GM13976 (cell line): ENCODE measurements at places on chromosomes 7 and 10.
A peak's percentile ranks its signal among the peaks of the same experiment; 100 is the strongest.

DNA sequence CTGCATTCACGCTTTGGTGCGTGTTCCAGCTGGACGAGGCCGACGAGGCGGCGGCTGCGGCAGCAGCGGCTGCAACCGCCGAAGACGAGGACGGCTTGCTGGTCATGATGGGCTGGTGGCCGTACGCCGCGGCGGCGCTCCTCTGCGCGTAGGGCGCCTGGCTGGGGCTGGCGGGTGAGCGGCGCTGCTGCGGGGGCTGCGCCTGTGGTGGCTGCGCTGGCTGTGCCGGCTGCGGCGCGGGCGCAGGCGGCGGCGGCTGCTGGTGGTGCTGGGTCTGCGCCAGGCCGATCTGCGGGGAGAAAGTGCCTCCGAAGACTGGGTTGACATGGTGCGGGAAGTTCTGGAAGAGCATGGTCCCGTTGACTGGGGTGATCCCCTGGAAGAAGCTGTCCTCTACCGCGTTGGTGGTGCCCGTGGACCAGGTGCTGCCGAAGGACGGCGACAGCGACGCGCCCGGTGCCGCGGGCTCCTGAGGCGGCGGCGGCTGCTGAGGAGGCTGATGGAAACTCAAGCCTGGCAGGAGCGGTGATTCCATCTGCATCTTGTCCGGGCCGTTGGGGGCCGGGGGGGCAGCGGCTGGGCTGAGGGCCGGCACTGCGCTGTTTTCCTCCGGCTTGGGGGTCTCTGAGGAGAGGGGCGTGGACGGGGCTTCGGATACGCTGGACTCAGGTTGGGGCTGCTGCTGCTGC lies 51.1 kb downstream of the CPEB3 start:
- peak; percentile 63 for DNase-seq

GRCh38 chr10:129655679-129656031 lies 188.6 kb downstream of the MGMT start:
- no peak for DNase-seq

- DNase-seq = no peak
These were observed 228.1 kb upstream of the NFE2L3 start for GRCh38 chr7:25923741-25924460.

DNA sequence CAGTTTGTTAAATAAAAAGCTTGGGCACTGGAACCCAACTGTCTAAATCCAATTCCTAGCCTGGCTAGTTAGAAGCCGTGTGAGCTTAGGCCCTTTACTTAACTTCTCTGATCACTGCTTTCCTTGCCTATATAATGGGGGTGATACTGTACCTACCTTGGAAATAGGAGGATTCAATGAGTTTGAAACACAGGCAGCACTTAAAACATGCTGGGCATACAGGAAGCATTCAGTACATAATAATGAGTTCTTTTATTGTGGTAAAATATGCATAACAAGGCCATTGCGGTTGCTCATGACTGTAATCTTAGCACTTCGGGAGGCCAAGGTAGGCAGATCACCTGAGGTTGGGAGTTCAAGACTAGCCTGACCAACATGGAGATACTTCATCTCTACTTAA lies 47.4 kb upstream of the SEPHS1 start:
- no peak for DNase-seq

DNA sequence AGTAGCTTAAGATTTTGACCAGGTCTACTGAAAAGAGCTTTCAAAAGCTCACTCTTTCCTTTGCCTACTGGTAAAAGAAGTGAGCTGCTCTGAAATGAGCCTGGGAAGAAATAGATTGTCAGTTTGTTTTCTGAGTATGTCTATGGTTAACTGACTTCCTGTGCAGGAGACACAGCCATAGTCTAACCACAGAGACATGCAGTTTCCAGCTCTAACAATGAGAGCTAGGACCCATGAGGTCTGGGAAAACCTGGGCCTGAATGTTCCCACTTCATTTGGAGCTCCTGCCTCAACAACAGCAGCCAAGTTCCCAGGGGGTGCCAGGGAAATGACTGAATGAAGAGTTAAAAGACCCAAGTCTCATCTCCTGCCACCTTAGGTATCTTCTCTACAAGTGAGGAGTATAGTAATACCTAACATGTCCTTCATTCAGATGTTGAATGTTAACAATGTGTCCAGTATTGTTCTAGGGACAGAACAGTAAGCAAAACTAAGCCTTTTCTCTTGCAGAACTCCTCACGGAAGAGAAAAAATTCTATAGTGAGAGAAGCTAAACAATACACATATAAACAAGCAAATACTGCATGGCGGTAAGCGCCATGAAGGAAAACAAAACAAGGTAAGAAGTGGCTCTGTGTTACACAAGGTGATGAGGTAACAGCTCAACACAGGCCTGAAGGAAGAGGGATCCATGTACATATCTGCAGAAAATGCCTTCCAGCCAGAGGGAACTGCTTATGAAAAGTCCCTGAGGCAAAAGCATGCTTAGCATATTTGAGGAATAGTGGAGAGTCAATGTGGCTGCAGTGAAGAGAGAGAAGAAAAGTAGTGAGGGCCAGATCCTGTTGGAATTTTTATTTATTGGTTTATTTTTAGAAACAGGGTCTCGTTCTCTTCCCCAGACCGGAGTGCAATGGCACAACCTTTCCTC lies 26.4 kb upstream of the ANKRD1 start:
- peak; percentile 29 for DNase-seq

DNA sequence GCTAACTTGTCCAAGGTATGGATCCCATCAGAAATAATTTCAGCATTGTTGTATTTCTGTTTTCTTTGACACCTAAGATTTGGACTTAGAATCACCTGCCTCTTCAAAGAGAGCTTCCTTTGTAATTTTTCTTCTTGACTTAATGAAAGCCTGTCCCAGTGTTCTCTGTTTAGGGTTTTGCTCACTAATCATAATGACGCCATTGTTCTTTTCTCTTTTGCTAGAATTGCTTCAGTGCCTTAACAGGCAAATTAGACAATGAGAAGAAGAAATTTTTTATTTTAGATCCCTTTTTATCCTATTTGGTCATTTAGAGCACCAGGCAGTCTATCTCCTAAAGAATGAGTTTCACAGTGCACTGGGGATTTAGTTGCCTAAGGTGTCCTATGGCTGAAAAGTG lies 128.5 kb downstream of the SND1 start:
- no peak for DNase-seq

DNA sequence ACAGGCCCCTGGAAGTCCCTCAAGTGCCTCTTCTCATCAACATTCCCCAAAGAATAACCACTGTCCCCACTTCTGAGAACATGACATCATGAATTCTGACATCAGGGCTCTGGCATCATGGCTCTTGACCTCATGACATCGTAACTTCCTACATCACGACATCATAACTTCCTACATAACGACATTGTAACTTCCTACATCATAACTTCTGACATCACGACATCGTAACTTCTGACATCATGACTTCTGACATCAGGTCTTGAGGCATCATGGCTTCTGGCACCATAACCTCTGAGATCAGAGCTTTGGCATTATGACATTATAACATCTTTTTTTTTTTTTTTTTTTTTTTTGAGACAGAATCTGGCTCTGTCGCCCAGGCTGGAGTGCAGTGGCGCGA lies 66.7 kb upstream of the FAM20C start:
- DNase-seq = no peak

- DNase-seq = no peak
These were observed 11.7 kb upstream of the ZNF680 start for GRCh38 chr7:64574540-64575099.
